ENCODE measurements at places on chromosomes 7 and 10. TPM values are rescaled to one million over a fixed set of nuclear protein-coding genes. Genes with fewer than 3 reads are reported as not detected.
A peak's percentile ranks its signal among the peaks of the same experiment; 100 is the strongest.

The EPO gene
- 10.3 TPM for total RNA-seq

GRCh38 chr10:116260599-116260998 lies 12.4 kb downstream of the GFRA1 start:
- DNase-seq, result no peak

- DNase-seq, result no peak
Observed at GRCh38 chr10:7435674-7436073, 24.8 kb upstream of the SFMBT2 start.

DNA sequence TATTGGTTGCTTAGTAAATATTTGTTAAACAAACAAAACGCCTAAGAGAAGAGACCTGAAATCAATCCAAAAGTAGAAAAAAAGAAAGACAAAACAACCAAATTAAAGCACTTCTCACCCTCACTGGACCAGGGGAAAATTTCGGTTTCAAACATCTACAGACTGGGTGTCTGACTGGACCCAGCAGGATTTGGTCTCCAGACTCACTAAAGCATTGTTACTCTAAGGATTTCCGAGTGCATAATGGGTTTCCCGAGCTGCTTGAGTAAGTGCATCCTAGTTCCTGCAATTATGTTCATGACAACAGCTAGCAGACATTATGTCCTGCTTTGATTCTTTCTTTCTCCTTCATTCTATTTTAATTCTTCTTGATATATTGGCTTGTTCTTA lies 51.8 kb upstream of the FAM3C start:
- no peak for DNase-seq

GRCh38 chr7:137592232-137592896 lies 248.8 kb upstream of the PTN start:
- peak; percentile 46 for DNase-seq

GRCh38 chr10:49768329-49768728 lies 6.2 kb upstream of the OGDHL start:
- no peak for DNase-seq

The AS3MT gene
- total RNA-seq, result 27.3 TPM

The MSMB gene
- total RNA-seq, result not detected

GRCh38 chr10:98272656-98273055 lies 4.7 kb upstream of the LOXL4 start:
- DNase-seq, result no peak

DNA sequence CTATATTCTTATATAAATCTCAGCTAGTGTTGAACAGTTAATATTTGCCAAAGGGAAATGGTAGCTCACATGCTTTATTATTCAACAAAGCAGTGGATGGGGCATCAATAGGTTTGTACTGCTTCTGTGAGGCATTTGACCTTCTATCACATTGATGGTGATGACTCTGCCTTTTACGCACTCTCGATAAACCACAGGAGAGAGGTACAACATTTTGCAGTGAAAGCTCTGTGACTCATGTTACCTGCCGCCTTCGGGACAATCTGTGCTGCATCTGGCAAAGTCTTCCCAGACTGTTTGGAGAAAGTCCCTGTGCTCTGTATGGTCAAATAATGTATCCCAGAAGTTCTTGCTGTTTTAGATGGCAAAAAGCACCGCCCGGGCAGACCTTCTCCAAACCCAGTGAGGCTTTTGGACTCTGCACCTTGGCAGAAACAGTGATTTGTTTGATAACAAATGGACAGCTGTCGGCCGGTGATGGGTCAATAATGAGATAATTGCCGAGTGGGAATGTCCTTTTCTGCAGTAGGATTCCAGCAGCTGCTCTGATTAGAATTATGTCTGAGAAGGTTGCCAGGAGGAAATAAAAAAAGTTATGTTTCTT lies 61.0 kb downstream of the PLPP4 start:
- DNase-seq, result no peak

The NT5C2 gene
- 40.6 TPM for total RNA-seq

- no peak for DNase-seq
Observed at GRCh38 chr7:95777269-95777668, 4.9 kb downstream of the DYNC1I1 start.

DNA sequence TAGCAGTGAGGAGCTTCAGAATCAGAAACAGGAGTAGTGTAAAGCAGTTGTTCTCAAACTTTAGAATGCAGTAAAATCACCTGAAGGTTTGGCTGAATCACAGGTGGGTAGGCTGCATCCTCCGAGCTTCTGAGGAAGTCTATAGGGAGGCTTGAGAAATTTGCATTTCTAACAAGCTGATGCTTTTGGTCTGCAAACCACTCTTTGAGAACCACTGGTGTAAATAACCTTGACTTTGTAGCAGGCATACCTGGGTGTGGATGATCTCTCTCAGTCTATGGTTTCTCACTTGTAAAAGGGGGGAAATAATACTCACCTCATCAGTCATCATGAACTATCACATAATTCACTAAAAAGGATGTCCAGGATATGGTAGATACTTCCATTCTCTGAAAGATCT lies 118.1 kb downstream of the SRI start:
- DNase-seq, result no peak

The ITGB8 gene
- not detected for total RNA-seq

The DUS4L gene
- total RNA-seq, result 10.6 TPM

The RUFY2 gene
- 10.5 TPM for total RNA-seq

The HDAC9 gene
- 0.06 TPM for total RNA-seq

The ACTL6B gene
- total RNA-seq, result not detected

- DNase-seq, result no peak
Observed at GRCh38 chr7:96034940-96035727, 262.8 kb downstream of the DYNC1I1 start.

- DNase-seq, result no peak
Observed at GRCh38 chr7:30474893-30475292, 3.7 kb downstream of the NOD1 start.

GRCh38 chr10:106992055-106992454 lies 172.5 kb downstream of the SORCS1 start:
- no peak for DNase-seq

DNA sequence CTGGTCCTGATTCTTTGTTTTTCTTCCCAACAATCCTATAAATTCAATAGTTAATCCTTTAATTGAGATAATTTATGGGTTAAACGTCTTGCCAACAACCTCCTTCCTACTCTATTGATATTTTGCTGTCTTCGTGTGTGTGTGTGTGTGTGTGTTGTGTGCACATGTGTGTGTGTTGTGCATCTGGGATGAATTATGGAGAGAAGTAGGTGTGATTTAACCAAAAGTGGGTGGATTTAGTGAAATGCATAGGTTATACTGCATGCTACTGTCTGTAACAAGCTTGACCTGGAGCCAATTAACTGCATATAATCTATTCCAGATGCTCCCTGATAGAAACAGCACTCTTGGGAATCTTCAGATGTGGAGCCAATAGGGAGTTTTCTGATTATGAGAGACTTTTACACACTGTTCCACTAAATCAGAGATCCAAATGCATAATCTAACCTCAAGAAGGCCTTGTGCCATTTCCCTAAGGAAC lies 61.2 kb downstream of the SEMA3D start:
- no peak for DNase-seq

The TAS2R41 gene
- not detected for total RNA-seq

The LIPK gene
- total RNA-seq, result not detected

GRCh38 chr10:105148921-105149320 lies 507.8 kb downstream of the SORCS3 start:
- DNase-seq, result no peak

- DNase-seq, result no peak
Observed at GRCh38 chr10:106551501-106552062, 612.9 kb downstream of the SORCS1 start.

DNA sequence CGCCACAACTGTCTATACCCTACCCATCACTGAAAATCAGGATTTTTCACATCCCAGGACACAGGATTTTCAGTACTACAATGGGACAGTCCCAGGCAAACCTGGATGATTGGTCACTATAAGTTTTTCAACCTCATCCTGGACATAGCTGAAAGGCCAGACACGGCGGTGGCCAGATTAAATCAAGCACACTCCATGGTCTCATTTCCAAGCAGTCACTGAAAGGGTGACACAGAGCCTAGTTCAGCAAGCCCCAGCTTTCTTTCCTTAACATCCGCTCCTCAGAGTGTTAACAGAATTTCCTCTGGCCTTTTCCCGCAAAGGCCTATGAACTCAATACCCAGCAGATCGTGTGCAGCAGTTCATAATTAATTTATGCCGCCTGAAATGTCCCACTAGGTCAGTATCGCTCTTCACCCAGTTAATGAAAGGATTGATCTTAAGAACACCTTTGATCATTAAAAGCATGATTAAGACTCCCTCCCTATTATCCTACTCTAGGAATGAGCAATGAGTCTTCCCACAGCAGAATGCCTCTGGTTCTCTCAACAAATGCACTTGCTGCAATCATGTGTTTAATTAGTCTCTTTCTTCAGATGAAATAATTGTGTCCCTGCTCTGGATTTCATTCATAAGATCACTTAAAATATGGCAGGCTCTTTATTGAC lies 104.0 kb upstream of the NANOS1 start:
- no peak for DNase-seq

The UBN2 gene
- total RNA-seq, result 8.0 TPM

DNA sequence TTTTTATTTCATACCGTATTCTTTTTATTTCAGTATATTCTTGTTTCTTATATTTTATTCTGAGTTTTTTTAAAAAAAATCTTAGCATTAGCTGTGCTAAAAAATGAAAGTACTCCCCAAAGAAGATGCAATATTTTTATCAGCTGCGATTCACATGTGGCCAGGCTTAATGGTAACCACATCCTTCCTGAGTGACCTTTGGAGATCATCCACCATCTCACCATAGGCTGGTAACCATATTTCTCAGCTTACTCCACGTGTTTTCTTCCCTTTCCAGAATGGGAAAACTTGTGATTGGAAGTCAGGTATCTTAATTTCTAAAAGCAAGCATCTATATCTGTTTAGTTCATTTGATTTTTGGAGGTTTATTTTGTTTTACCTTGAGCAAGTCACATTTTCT lies 18.8 kb upstream of the LIPM start:
- DNase-seq, result no peak

DNA sequence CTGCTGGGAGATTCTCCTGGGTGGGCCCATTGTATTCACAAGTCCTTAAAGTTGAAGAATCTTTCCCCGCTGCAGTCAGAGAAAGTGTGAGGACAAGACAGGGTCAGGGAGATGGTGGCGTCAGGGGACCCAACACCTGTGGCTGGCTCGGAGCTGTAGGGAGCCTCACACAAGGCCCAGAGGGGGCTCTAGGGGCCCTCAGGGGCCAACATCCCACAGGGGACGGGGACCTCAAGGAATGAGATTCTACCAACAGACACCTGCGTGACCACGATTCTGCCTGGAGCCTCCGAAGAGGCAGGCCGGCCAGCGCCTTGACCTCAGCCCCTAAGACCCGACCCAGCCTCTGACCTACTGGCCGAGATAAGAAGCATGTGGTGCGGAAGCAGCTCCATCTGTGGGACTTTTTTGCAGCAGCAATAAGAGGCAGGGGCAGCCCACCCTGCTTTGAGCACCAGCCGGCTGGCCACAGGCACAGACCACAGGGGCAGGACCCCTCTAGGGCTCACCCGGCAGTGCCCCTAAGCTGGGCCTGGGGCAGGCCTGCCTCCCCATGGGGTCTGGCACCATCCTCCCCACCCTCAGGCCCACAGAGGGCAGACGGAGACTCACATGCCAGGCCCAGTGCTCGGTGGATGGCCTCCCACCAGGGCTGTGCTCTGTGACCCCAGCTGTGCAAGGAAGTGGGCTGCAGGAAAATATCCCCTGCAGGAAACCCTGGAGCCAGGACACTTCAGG lies 13.2 kb downstream of the RASGEF1A start:
- no peak for DNase-seq

GRCh38 chr10:110932505-110933180 lies 13.2 kb downstream of the SHOC2 start:
- DNase-seq, result no peak

DNA sequence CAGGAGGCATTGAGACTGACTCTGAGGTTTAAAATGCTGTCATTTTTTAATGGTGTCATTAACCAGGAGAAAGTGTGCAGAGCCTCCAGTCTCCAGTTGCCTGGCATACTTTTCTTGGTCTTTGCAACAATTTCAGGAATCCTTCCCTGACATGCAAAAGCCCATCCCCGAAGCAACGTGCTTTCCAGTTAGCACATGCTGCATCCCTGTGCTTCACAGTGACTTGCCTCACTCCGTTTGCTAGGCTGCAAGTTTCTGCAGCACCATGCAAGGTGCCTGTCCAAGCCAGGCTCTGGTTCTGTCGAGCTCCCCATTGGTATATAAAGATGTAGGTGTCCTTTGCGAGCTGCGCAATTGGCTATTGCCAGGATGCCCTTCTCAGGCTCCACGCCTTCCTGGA lies 135.0 kb downstream of the GALNT17 start:
- DNase-seq, result no peak

GRCh38 chr10:127399668-127400067 lies 149.4 kb upstream of the NPS start:
- no peak for DNase-seq

GRCh38 chr7:101667920-101668319 lies 38.8 kb upstream of the MYL10 start:
- DNase-seq, result no peak

The HOXA9 gene
- total RNA-seq, result not detected

- DNase-seq, result no peak
Observed at GRCh38 chr7:30989824-30990672, 26.3 kb downstream of the GHRHR start.
